ENCODE measurements at places on chromosomes 1 and 21.

- DNase-seq: no peak
Measured at GRCh38 chr1:1577367-1578011, 2.8 kb upstream of the SSU72 start.

- no peak for DNase-seq
Measured at GRCh38 chr1:10631121-10631810, 156.5 kb downstream of the PEX14 start.

GRCh38 chr1:78051005-78051404 lies 5.2 kb downstream of the GIPC2 start:
- DNase-seq: no peak

GRCh38 chr21:26057477-26058170 lies 112.9 kb downstream of the APP start:
- no peak for DNase-seq

- no peak for DNase-seq
Measured at GRCh38 chr1:159889821-159890252, 10.1 kb downstream of the CFAP45 start.

DNA sequence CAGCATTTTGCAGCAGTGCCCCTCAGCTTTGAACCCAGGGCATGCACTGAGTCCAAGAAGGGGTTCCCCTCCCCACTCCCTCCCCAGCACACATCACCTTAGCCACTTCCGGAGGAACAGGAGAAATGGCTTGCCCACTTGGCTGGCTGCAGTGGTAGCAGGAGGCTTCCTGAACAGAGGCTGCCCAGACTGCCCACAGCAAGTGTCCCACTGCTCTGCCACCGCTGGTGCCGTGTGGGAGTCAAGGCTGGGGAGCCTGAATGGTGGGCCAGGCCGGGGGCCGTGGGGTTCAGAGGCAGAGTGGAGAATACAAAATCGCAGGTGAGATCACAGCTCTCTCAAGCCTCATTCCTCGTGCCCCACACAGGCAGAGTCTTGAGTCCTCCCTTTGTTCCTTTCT lies 34.5 kb downstream of the CD247 start:
- DNase-seq: no peak

DNA sequence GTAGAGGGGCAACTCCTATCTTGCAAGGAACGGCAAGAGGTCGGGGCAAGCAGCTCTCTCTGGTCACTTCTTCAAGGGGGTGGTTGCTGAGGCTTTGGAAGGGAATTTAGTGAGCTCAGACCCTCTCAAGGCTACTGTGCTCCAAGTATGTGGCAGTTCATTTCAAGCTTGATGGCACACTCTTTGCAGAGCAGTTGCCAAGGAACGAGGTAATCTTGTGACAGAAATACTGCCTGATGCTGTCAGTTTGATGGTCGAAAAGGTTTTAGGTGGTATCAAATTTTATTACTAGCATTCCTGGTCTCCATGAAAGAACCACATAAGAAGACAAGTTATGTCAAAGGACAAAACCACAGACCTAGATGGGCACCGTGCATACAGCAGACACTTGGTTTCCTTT lies 13.1 kb downstream of the CFAP298 start:
- DNase-seq: no peak

- no peak for DNase-seq
Measured at GRCh38 chr1:8547791-8548190, 229.9 kb downstream of the SLC45A1 start.

DNA sequence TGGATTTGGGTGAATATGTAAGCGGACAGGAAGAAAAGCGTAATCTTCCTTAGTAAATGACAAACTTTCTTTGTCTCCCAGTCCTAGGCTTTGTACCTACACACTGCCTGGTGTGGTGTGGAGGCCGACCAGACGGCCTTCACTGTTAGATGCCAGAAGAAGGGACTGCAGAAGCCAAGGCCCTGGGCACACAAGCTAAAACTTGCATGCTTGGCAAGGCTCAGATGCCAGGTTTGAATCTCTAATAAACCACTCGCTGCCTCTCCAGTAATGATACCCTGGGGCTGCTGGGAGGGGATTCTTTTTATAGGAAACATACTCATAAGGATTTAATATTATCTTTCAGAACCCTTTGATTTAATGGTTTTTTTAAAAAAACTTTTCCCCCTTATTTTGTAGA lies 263.8 kb downstream of the PTPRC start:
- no peak for DNase-seq

Measured in CD4-positive, alpha-beta T cell treated with Interleukin-4 for 4 hours (primary cell).